Jurkat, Clone E6-1 (cell line): ENCODE measurements at places on chromosomes 13 and 19.

DNA sequence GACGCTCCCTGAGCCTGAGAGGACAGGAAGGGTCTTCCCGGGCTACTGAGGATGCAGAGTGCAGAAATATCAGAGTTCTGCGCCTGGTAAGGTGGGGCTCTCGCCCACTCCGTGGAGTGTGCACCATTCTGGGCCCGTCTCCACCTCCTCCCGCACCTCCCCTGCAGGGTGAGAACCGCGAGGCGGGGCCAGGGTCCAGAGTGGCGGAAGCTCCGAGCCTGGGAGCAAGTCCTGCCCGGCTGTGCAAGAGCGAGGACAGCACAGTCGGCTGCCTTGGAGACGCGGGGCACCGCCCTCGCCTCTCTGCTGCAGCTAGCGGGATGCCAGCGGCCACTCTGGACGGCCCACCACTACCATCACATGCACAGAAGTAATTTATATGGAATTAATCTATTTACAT is 2304.4 kb downstream of the PCDH9 start:
- DNase-seq, result no peak

DNA sequence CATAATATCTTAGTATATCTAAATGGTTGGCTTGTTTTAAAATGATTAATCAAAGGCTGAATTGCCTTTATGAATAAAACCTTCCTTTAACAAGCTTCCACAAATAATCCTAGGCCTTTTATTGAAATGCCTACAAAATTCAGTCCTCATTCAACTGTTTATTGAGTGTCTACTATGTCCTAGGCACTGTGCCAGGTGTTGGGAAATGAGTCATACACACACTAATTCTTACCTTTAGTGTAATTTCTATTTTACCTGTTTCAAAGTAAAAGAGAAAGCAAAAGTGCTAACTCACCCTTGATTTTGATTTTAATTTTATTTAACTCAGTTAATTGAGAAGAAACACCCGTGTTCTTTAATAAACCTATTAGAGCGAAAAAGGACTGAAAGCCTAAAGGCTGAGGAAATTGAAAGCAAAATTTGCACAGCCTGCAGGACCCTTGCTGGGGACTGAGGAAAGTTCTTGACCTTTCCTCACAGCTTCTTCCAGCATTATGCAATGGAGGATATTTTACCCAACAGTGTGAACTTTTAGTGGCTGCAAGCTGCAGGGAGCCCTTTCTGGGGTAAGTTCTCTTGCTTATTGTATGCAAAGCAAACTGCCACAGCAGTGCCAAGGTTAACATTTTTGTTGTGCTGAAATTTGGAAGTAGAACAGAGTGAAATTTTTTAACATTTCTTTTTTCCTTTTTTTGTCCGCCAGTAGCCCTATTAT is 83.1 kb downstream of the B3GLCT start:
- DNase-seq, result no peak

DNA sequence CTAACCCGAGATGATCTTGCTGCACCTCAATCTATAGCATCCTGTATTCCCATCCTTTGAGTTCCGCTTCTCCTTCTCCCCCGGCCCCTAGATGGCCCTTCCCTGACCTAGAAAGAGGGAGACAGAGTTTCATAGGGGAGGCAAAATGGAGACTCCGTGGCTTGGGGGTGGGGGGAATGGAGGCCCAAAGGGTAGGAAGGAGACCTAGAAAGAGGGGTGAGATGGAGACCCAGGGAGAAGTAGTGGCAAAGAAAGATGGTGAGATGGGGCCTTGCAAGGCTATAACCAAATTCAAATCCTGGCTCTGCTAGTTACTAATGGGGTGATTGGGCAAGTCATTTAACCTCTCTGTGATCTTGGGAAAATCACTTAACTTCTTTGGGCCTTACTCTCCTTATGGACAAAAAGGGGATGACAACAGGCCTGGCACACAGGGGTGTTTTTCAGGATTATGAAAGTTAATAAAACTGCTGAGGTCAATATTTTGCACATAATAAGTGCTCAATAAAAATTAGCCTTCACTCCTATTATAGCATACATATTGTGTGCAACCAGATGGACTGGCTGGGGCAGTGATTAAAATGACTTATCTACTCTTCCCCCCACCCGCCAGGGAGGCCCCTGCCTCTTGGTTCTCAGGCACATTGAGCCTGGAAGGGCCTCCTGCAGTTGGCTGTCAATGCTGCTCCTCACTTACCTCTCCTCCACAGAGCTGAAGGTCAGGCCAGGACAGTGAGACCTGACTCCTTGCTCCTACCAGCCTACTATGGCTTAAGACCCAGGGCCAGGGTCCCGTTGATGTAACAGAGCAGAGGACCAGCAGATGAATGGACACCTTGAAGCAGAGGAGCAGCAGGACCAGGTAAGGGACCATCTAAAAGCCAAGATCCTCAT is 633 bp downstream of the SPHK2 start:
- DNase-seq, result no peak

DNA sequence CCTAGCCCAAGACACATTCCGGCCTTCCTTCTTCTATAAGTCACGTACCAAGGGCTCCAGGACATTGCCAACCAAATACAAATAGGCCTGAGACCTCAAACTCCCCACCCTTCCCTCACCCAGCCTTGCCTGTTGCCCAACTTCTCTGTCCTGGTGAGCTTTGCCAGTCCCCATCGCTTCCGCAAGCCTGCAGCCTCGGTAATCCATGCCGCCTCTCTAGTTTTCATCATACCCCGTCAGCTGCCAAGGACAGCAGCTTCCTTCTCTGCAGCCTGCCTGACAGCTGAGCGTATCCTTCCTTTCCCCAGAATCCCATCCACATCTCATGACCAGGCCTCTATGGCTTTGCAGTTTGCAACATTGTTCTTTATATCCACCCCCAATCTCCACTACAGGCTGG is 36.6 kb upstream of the POMP start:
- DNase-seq, result no peak

- DNase-seq, result no peak
Observed at GRCh38 chr19:44202470-44202869, 9.9 kb upstream of the ZNF227 start.

DNA sequence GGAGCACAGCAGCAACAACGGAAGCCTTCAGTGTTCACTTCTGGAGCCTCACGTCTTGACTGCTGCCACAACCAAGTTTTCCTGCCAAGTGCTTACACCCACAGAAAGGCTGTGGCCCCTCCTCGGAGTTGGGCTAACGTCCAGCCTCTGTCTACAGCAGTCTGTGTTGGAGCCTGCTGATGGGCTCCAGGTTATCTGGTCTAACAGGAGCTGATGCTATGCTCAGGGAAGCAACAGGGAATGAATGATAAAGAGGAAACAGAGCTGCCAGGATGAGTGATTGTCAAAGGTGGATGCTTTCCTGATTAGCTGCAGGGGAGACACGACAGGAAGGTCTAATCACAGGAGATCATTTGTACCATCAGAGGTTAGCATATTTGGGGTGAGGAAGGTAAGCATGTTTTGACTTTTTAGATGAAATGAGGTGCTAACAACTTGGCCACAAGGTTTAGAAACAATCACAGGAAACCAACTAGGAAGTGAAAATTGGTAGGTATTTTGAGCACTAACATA is 53.8 kb upstream of the RCBTB2 start:
- DNase-seq, result no peak

GRCh38 chr19:48804496-48804895 is 6.3 kb downstream of the BCAT2 start:
- no peak for DNase-seq

DNA sequence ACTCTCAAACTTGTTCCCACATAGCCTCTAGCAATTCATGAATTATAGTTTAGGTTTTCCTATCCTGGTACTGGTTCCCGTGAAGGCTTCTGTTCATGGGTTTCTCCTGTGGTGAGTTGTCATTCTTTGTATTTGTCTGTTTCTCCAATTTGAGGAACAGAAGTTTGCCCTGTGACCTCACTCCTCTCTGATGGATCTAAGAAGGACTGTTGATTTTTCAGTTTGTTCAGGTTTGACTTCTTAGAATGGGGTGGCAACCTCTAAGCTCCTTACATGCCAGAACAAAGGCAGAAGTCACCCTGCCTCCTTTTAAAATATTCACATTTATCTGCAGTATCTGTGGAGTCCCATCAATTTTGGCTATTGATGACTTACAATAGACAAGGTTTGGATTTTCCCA is 354.0 kb downstream of the SPRY2 start:
- no peak for DNase-seq

- peak; percentile 82 for DNase-seq
Observed at GRCh38 chr19:8569066-8569771, 8.0 kb downstream of the MYO1F start.

GRCh38 chr19:39684267-39684666 is 20.0 kb upstream of the LGALS14 start:
- no peak for DNase-seq

DNA sequence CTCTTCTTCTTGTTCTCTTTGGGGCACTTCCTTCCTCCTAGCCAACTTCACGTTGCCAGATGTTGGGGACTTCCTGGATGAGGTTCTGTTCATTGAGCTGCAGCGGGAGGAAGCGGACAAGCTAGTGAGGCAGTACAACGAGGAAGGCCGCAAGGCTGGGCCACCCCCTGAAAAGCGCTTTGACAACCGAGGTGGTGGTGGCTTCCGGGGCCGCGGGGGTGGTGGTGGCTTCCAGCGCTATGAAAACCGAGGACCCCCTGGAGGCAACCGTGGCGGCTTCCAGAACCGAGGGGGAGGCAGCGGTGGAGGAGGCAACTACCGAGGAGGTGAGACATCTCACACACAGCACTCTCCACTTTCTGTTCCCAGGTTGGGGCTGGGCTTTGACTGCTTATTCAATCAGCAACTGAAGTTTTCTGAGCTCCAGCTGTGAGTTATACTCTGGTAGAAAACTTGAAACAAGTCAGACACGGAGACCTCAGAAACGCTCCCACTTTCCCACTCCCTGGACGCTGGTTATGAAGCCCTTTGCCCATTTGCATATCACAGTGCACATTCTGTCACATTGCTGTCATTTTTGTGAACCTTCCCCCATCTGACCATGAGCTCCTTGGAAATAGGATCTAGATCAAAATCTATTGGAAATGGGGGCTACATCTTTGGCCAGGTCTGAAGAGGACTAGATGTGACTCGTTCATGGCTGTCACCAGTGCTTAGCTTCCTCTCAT is 7.2 kb upstream of the CCDC97 start:
- peak; percentile 45 for DNase-seq

- DNase-seq, result no peak
Observed at GRCh38 chr19:16541526-16542044, 652 bp downstream of the CHERP start.

GRCh38 chr13:95492044-95492801 is 60.3 kb upstream of the CLDN10 start:
- no peak for DNase-seq

GRCh38 chr13:82036602-82037001 is 1695.7 kb upstream of the SPRY2 start:
- no peak for DNase-seq

GRCh38 chr19:28793391-28794168 is 419.4 kb downstream of the UQCRFS1 start:
- DNase-seq, result no peak

GRCh38 chr19:39676004-39676403 is 20.3 kb downstream of the LGALS16 start:
- DNase-seq, result no peak

DNA sequence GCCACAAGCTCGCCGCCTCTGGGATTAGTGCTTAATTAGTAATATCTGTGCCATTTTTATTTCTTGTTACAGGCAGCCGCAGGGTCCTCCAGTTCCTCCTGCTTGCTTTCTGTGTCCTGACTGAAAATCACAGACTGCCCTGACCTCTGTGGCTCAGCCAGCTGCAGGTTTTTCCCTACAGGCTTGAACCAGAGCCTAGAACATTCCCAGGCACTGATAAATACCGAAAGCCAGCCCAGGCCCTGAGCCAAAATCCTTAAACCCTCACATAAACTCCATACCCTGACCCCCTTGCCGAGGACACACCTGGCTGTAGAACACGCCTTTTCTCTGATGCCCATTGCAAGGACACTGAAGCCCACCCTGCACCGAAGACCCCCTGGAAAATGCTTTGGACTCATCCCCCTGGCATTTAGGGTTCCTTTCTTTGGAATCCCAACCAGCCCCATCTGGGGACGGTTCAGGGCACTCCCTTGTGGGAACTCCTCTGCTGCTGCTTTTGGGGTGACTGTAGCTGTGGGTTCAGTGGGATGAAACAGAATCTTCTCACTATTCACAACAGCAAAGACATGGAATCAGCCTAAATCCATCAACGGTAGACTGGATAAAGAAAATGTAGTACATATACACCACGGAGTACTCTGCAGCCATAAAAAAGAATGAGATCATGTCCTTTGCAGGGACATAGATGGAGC is 15.5 kb downstream of the DPP9 start:
- no peak for DNase-seq

- DNase-seq, result no peak
Observed at GRCh38 chr13:20782116-20782708, 8.5 kb upstream of the EEF1AKMT1 start.

DNA sequence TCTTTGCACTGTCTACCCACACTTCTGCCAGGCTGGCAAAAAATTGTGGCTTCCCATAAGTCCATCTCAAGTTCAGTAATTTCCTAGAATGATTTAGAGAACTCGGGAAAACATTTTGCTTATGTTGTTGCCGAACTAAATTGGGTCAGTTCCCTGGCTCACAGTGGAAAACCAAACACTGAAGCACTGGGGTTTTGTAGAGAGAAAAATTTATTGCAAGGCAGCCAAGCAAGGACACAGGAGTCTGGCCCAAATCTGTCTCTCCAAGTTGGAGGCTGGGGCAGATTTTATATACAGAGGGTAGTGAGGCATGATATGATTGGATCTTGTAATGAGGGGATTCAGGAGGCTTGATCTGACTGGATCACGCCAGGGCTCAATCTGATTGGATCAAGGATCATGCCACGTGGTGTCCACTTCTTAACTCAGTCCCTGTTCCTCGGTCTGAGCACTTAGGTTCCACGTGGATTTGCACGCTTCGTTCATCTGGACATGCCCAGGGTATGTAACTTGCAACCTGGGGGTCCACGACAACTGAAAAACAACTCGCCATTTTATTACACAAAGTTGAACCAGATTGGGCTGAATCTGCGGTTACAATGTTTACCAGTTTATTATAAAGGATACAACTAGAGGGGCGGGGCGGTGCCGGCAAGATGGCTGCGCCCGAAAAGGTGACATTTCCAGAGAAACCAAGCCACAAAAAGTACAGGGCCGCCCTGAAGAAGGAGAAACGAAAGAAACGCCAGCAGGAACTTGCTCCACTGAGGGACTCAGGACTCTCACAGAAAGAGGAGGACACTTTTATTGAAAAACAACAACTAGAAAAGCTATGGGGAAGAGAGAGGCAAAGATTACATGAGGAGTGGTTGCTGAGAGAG is 7.3 kb downstream of the CD209 start:
- DNase-seq, result no peak

- no peak for DNase-seq
Observed at GRCh38 chr13:40145139-40145538, 489.7 kb downstream of the COG6 start.

DNA sequence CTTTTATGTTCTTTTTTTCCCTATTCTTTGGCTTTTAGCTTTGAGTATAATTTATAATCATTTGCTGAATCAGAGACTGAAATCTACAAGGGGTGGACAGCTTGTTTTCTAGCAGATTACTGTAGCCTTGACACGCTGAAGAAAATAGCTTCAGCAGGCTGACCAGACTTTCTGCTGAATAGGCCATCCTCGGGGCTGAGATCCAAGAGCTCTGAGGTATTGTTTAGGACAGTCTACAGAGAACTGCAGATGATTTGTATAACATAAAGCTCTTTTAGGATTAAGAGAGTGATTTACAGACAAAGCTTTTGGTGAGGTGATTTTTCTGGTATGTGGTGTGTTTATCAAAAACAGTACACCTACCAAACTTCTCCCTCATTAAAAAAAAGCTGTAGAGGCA is 16.8 kb downstream of the POLR1D start:
- DNase-seq, result no peak
